ENCODE measurements at places on chromosomes 6 and 20.

- DNase-seq: no peak
Measured at GRCh38 chr6:126361832-126362440, 22.0 kb downstream of the CENPW start.

GRCh38 chr20:58071298-58071697, 157.2 kb downstream of the ANKRD60 start:
- DNase-seq: no peak

GRCh38 chr6:158053377-158054313, 72.0 kb downstream of the SYNJ2 start:
- no peak for DNase-seq

GRCh38 chr6:118451839-118452238, 96.3 kb upstream of the PLN start:
- DNase-seq: no peak

DNA sequence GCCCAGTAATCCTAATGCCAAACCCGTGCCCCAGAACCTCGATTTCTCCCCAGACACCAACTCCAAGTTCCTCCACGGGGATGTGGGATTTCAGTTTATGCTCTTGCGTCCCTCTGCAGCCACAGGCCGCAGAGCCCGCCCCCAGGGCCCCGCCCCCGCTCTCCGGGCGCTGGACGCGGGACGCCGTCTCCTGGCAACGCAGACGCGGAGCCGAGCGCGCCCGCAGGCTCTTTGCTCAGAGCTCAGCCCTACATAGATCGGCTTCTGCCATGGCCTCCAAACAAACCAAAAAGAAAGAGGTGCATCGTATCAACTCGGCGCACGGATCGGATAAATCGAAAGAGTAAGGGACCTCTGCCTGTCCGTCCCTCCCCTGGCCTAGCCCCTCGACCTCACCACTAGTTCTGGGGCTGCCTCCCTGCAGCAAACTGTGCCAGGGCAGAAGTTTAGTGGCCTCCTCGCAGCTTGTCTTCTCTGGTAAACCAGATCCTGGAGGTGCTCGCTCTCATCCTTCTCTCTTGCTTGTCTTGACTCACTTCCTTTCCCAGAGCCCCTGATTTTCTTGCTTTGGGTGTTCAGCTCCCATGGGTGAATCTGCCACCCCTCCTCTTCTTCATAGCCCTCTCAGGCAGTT, at the start of gene ADGB:
Gene ADGB (plus strand): TSS at position 201 of the 634 bp plus-strand sequence. CDS start 69 bp downstream, at position 270.
- peak; percentile 69 for DNase-seq

DNA sequence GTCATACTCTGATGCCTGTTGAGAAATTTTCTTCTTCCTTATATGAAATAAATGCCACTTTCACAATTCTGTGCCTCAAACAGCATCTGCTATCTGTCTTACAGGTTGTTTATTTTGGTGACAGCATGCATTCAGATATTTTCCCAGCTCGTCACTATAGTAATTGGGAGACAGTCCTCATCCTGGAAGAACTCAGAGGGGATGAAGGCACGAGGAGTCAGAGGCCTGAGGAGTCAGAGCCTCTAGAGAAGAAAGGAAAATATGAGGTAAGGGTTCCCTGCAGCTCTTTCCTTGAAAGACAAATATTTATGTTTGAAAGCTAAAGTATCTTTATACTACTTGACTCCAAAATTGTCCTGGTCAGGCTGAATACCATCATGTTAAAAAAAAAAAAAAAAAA, 15.8 kb downstream of the TSPYL4 start:
- DNase-seq: no peak

DNA sequence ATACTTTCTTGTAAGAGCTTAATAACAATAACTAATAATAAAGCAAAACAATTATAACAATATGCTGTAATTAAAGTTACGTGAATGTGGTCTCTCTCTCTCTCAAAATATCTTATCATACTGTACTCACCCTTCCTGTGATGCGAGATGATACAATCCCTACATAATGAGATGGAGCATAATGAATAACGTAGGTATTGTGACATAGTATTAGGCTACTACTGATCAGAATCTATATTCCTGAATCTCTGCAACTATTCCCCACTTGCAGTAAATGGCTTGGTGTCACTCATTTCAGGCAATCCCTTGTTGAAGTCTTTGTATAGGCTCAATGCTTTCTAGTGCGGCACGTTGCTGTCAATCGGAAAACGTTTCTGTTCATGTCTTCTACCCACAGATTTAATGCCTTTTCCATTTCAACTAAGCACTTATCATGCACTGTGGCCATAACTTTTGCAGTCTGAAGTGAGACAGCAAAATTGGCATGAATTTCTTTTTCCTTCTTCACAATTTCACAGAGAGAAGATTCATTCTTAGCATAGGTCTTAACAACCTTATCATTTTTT, 32.3 kb downstream of the MOXD1 start:
- DNase-seq: no peak

- DNase-seq: peak; percentile 88
Measured at GRCh38 chr6:33771146-33772081, 17.5 kb downstream of the LEMD2 start.

DNA sequence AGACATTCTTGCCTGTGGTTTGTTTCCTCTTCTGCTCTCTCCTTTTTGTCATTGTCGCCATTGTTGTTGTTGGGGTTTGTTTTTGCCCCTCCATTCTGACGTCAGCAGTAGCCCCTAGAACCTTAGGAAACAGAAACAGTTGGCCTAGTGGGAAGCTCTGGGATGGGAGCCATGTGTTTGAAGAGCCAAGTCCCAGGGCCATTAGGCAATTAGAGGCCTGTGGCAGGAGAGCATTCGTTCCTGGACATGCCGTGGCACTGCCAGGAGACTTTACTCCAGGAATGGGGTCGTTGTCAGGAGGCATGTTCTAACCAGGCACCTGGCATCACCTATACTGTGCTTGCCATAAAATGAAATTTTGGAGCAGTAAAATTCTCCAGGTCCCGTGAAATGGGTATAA, 39.7 kb downstream of the PPARD start:
- no peak for DNase-seq

DNA sequence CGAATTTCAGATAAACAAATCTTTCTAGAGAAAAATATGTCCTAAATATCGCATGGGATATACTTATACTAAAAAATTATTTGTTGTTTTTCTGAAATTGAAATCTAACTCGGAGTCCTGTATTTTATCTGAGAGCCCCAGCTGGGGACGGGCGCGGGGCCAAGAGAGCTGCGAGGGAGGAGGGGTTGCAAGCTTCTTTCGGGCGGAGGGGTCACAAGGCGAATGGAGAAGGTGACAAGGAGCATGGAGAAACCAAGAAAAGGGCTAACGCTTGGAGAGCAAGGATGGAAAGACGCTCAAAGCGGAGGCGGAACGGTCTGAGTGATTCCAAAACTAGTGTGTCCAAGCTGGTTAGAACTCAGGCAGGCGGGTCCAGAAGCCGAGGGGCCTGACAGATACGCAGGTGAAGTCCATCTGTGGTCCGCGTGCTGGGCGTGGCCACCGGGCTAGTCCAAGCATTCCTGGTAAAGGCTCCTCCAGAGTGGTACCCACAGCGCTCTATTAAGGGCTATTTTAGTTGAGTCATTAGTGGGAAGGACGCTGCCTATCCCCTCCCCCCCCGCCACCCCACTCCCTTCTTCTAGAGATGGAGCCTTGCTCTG, 41.5 kb upstream of the ZNFX1 start:
- no peak for DNase-seq

DNA sequence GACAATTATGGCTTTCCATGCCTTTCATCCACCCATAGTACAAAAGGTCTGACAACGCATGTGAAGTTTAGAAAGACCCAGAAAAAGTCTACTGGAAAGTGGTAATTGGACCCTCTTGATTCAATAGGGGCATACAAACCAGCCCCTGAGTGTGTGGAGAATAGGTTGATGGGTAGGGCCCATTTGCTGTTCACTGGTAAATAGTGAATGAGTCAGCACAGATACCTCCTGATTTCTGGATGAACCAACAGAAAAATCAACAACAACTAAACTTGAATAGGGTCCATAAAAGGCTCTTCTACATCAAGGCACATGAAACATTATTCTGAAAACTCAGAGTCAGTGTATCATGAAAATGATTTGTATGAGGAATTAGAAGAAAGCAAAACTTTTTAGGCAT, 235.4 kb upstream of the SLC35B3 start:
- DNase-seq: no peak

DNA sequence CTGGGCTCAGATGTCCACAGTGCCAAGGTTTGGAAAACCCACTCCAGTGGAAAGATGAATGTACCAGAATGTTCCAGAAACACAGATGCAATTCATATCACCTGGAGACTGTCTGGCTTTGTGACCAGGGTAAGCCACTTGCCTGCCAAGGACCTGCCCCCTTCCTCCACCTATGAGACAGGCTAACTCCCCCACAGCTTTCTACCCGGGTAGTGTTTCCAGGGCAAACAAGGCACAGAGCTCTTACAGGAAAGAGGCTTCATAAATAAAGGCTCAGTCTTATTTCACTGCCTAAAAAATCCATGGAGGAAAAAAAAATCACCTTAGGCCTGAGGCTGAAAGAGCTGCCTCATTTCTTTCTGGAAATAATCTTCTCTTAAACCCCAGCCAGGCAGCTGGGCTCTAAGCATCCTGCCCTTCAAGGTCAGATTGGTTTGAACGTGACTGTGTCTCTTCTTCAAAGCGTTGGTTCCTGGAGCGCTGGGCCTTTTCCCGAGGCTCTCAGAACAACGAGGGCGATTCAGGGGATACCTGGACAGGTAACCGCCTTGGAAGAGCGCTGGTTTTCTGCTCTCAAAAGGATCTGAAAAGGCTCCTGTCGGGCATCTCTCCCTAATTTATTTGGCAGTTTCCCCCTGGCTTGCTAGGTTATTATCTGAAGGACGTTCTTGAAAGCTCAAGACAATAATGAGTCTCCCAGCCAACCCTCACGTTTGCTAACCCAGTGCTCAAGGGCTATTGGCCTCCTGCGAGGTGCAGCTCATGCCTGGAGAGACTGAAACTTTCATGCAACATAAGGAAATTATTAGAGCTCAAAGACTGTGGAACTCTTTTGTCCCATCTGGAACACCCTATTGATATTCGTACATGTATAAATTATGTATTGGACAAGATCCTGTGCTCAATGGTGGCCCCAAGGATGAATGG, 199.2 kb upstream of the PMEPA1 start:
- peak; percentile 54 for DNase-seq

- no peak for DNase-seq
Measured at GRCh38 chr6:73577676-73578075, 56.8 kb upstream of the EEF1A1 start.

- no peak for DNase-seq
Measured at GRCh38 chr6:129454488-129454887, 255.5 kb downstream of the ARHGAP18 start.

- DNase-seq: no peak
Measured at GRCh38 chr20:37379967-37380828, 34.3 kb downstream of the SRC start.

DNA sequence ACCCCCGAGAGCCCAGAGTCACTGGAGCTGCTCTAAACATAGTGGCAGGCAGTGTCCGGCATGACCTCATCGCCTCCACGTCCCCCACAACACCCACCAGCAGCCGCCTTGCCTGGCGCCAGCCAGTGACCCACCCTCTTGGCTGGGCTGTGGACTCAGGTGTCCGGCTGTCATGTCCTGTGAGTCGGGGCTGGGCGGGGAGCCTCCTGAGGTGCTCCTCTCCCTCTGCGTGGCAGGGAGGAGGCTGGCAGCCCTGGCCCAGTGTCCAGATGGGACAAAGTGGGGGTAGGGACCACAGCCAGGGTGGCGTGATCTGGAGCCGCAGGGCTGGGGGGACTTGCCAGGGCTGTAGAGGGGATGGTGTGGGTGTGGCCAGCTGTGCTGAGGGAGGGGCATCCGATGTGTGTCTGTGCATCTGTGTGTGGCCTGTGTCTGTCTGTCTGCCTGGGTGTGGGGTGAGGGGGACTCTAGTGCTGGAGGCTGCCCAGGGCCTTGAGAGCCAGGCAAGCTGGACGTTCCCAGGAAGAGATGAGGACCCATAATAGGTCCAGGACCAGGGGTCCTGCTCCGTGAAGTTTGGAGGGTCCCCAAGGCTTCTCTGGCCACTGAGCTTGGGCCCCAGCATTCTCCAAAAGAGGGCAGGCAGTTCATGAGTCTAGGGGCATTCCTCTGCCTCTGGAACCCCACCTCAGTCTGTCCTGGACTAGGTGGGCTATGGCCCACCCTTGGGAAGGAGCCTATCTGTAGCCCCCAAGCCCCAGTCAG, 2.3 kb upstream of the SOX18 start:
- DNase-seq: no peak

GRCh38 chr20:51667002-51667408, 101.2 kb downstream of the ATP9A start:
- no peak for DNase-seq

DNA sequence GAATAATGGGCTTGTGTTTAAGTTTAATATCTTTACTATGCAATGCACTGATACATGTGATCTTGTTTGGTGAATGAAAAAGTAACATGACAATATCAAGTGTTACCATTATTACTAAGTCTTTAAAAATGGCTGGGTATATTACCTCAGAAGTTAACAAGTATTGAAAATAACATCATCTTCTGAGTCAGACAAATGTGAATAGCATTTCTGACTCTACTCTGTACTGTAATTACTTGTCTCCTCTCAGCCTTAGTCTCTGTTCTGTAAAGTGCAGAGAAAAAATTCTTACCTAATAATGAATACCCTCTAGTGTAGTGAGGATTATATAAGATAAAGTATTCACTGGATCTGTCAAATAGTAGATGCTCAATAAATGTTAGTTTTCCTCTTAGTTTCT, 47.0 kb upstream of the GCLC start:
- no peak for DNase-seq

GRCh38 chr6:167590193-167590592, 236.5 kb upstream of the AFDN start:
- DNase-seq: no peak

DNA sequence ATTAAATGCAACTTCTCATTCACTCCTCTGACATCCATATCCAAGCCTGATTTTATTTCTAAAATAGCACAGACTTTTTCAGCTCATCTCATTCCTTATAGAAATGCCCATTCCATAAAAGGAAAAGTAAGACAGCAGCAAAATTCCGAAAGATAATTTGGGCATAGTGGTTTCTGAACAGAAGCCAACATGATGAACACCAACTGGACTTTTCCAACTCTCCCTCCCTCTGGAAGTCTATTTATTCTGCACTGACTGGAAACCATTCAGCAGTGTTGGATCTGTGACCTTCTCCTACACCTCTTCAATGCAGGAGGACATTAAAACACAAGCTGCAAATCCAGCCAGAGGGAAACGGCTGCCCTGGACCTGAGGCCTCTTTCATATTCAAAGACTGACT, 306.2 kb upstream of the NT5E start:
- peak; percentile 82 for DNase-seq

All from muscle of leg (tissue), 16 donors.